D341Med (cell line): ENCODE measurements at places on chromosomes 1 and 21.

DNA sequence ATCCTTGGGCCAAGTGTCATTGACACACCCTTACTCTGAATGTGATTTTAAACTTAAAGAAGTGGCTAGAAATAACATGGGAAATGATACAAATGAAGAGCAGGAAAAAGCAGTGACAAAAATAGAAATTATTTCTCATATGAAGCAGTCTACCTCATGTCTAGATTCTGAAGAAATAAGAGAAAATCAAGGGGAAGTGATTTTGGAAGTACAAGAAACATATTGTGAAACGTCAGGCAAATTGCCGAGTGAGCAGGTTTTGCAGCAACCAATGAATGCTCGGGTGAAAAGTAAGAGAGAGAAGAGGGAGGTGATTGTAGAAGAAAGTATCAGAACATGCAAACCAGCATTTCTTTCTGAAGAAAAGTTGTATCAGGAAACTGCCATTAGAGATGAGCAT is 130.7 kb downstream of the MACF1 start:
- no peak for DNase-seq

DNA sequence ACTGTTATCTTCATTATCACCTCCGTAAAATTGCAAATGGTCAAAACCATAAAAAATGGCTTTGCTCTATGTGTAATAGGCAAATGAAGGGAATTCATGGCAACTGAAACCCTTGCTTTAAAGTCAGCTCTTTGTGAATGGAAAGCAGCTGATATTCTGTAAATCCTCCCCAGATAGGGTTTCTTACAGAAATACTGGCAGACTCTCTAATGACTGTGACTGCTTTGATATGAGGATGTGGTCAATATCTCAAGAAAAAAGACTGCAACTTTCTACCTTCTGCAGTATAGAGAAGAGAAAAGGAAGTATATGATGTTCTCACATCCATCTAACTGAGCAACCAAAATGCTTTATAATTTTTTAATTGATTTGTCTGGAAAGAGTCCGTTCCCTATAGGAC is 193.1 kb downstream of the ST6GALNAC3 start:
- DNase-seq = no peak

- no peak for DNase-seq
Observed at GRCh38 chr1:10525208-10525607, 50.5 kb downstream of the PEX14 start.

DNA sequence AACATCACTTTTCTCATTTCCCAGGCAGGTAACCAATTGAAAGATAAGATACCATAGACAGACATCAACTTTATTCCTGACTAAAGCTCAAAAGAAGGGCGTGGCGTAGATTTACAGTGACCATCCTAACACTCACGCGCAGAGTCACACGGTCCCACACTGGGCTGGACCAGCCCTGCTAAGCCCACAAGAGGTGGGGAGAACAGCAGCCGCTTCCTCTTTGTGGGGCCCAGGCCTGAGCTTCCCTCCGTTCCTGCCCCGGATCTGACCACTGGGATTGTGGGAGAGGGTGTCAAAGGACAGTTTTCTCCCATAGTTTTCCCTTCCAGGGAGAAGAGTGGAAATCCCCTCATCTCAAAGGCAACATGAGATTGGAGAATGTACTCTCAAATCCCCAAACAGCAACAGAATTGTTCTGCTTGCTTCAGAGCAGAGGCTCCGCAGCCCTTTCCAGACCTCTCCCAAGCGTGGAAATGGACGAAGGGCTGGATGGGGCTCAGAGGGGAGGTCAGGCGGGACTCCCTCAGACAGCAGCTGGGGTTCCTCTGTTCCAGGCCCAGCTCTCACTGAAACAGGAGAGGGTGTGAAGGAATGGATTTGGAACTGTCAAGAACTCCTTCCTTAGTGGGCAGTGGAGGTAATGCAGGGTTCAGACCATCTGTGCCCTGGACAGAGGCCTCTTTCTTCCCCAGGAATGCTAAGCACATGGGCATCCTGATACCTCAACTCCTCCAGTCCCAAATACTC is 33.7 kb downstream of the L1TD1 start:
- no peak for DNase-seq

DNA sequence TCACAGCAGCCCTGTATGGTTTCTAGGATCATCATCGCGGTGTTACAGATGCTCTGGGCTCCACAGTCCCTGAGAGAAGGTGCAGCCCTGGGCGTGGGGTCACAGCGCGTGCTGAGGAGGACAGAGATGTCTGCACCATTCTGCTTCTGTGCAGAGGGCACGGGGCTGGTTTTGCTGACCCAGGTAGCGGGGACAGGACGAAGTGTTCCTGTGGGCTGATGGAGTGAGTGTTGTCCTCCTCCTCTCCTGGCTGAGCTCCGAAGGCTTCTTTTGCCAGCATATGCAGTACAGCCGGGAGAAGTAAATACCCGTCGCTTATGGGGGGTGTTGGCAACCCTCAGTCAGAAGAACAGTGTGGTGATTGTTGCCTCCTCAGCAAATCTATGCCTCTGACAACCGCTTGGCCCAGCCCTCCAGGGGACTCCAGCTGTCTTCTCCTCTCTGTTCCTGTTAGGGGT is 101.5 kb downstream of the DDX20 start:
- no peak for DNase-seq

DNA sequence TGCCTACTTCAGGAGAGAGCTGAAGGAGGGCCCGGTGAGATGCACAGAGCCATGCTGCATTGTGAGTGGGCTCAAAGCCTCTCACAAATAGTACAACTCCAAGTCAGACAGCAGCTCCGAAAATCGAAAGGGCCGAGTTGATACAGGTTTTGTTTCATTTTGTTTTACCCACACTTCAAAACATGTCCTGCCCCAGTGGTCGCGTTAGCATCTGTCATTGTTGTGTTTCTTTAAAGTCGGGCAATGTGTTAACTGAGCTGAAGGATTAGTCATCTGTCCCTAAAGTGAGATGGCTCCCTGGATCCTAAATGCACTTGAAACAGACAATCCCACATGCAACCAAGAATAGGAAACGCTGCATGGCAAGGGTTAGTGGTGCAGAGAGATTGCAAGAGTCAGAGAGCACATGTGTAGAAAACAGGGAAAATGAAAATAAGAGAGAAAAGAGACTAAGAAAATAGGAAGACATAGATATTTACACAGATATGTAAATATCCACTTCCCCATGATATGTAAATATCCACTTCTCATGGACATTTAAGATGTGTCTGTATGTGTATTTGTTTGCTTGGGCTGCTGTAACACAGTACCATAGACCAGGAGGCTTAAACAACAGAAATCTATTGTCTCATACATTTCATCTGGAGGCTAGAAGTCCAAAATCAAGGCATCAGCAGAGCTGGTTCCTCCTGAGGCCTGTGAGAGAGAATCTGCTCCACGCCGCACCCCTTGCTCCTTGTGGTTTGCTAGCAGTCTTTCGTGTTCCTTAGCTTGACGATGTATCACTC is 131.4 kb upstream of the RAB4A start:
- DNase-seq = no peak

DNA sequence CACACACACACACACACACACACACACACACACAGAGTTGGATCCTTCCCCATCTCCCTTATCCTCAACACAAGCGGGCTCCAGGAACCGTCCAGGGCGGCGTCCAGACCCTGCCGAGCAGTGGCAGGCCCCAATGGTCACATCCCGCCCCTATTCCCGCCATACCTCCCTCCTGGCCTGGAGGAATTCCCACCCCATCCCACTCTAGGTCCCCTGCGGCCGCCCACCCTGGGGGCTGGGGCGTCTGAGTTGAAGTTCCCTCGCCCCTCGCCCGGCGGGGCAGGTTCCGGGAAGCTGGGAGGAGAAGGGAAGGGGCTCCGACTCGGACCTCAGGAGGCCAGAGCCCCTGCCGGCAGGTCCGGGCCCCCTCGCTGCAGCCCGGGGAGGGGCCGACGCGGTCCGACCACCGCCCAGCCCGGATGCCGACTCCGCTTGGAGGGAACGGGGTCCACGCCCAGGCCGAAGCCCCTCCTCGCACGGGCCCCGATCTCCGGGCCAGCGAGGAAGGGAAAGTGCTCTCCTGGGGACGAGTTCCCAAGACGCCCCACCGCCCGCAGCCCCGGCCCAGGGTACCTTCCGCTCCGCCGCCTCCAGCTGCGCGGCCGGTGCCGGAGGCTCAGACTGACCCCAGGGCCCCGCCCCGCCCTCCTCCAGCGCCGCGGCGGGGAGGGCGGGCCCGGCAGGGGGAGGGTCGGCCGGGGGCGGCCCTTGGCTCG is at the start of gene RHOC:
RHOC (minus strand) TSS at position 623 of the 716 bp plus-strand sequence. CDS start 3,328 bp downstream, outside the sequence.
- DNase-seq = no peak

DNA sequence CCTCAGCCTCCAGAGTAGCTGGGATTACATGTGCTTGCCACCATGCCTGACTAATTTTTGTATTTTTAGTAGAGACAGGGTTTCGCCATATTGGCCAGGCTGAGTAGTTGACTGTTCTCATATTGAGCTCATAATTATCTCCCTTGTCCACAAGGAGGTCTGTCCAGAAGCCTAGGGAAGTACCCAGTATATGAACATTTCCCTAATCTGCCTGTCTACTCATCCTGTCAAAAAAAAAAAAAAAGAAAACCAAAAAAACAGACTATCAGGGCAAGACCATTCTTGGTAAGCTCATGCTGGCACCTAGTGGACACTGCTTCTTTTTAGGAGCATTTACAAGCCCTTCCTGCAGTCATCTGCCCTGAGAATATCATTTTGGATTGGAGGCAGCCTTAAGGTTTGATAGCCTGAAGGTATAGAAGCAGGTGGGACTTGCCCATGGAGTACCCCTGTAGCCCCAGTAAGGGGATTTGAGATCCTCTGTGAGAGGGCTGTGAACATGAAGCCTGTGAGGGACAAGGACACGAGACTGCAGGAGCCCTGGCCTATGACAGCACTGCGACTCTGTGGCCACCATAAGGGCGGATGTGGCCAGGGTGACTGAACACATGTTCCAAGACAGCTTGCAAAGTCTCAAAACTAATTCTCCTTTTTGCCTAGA is 10.8 kb upstream of the DUSP12 start:
- no peak for DNase-seq

DNA sequence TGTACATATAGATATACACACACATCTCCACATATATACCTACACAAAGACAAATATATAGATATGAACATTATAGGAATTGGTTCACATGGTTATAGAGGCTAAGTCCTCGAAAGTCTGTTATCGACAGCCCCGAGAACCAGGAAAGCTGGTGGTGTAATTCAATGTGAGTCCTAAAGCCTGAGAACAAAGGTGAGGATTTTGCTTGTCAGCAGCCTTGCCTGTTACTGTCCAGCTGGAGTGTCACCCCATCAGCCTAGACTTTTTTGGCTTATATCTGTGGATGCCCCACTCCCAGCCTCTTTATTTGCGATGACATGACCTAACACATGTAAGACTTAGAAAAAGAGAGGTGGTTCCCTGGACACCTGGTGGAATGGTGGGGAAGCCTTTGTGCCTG is 97.0 kb downstream of the GIPC2 start:
- no peak for DNase-seq

- DNase-seq = no peak
Observed at GRCh38 chr1:41608211-41608610, 123.7 kb upstream of the EDN2 start.

DNA sequence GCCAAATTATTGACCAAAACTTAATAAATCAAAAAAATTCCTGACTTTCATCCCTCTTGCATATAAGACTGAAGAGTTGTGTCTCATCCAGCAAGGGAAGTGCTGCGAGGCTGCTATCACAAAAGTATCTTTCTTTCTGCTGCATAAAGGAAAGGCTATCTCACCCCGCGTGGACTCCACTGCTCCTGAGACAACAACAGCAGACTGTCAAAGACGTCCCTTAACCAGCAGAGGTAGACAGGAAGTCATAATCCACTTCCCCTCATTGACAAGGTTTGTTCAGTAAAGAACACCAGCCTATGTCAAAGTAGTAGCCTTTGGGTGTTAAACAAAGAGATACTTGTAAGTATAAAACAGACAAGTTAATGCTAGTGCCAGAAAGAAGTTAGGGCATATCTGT is 29.4 kb downstream of the VPS26C start:
- no peak for DNase-seq

- no peak for DNase-seq
Observed at GRCh38 chr21:31829736-31830472, 42.9 kb upstream of the HUNK start.
